A549 (cell line): ENCODE measurements at places on chromosomes 5 and 9. TPM values are rescaled to one million over a fixed set of nuclear protein-coding genes. Genes with fewer than 3 reads are reported as not detected.
A peak's percentile ranks its signal among the peaks of the same experiment; 100 is the strongest.

LECT2 gene
- polyA plus RNA-seq = not detected in 3 replicates

DNA sequence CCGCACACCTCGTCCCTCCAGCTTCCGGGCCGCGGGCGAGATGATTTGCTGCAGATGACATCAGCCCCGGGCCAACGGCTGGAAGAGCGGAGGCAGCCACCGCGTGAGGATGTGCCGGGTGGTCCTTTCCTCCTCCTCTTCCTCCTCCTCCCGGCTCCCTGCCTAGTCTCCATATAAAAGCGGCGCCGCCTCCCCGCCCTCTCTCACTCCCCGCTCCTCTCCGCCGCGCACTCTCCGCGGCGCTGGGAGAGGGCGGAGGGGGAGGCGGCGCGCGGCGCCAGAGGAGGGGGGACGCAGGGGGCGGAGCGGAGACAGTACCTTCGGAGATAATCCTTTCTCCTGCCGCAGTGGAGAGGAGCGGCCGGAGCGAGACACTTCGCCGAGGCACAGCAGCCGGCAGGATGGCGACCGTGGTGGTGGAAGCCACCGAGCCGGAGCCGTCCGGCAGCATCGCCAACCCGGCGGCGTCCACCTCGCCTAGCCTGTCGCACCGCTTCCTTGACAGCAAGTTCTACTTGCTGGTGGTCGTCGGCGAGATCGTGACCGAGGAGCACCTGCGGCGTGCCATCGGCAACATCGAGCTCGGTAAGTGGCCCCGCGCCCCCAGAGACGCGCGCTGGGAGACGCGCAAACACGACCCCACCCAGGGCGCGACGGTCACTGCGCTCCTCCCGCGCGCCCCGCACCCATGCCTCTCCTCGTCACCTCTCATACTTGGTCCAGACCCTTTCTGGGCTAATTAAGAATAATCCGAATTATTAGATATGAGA is at the start of gene MAP1B:
MAP1B (plus strand) TSS at position 345 of the 770 bp plus-strand sequence; CDS start at position 402, 57 bp downstream.
- DNase-seq = peak; percentile 67

GRCh38 chr5:162372256-162372655 is 304.7 kb downstream of the GABRG2 start:
- no peak for DNase-seq

DNA sequence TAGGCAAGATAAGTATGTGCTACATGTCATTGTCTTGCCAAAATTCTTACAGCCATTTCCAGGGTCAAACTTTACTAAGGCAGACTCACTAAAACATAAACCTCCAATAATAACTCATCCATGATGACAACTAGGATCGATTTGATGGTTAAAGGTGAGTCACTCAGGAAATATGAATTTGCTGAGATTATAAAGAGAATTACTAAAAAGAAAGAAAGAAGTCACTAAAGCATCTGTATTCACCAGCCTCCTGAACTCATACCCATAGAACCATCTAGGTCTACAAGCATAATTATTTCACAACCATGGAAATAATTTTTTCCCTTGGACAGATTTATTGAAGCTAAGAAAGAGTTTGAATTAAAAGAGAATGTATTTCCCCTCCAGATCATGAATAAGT is 258.6 kb downstream of the TLE1 start:
- DNase-seq = no peak
